ENCODE measurements at places on chromosomes 3 and 15. TPM values are rescaled to one million over a fixed set of nuclear protein-coding genes. Genes with fewer than 3 reads are reported as not detected.

Gene LRRC34
- 8.9 TPM for total RNA-seq

Gene CPN2
- total RNA-seq: 0.54 TPM

Gene LEKR1
- 3.2 TPM for total RNA-seq

Gene SH2D7
- not detected for total RNA-seq

Gene RPUSD2
- total RNA-seq: 11.0 TPM

Gene FOXB1
- total RNA-seq: not detected
